ENCODE measurements at places on chromosomes 12 and 14.
A peak's percentile ranks its signal among the peaks of the same experiment; 100 is the strongest.

- DNase-seq: no peak
These were observed 13.2 kb downstream of the CLEC4E start for GRCh38 chr12:8527250-8528130.

- no peak for DNase-seq
These were observed at the start of gene KRT3 for GRCh38 chr12:52795694-52796428. Gene KRT3, minus strand, starts transcription at chr12:52796117. Its CDS starts 75 bp downstream, at chr12:52796042.

GRCh38 chr14:70789361-70789760 is 20.0 kb downstream of the MAP3K9 start:
- DNase-seq: no peak

DNA sequence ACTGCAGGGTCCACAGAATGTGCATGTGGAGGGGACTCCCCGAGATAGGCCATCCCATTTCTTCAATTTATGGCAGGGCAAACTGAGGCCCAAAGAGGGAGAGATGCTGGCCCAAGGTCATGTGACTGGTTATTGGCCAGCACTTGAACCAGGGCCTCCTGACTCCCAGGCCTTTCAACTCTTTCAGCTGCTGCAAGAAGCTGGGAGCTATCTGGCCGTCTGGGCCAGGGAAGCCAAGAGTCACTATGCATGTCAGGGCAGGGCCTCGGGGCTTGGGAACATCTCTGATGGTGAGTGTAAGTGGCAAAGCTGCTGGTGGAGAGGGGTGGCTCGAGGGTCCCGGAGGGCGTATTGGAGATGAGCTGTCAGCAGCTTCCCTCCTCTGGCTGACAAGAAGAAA is 9.5 kb upstream of the LTBP2 start:
- DNase-seq: no peak

GRCh38 chr12:121443193-121443870 is 43.4 kb downstream of the RNF34 start:
- peak; percentile 64 for DNase-seq

- no peak for DNase-seq
These were observed 10.3 kb upstream of the PPP4R4 start for GRCh38 chr14:94163796-94164195.
